ENCODE measurements at places on chromosomes 7 and 10.

- DNase-seq = no peak
Measured at GRCh38 chr10:29622382-29622922, 12.3 kb downstream of the SVIL start.

DNA sequence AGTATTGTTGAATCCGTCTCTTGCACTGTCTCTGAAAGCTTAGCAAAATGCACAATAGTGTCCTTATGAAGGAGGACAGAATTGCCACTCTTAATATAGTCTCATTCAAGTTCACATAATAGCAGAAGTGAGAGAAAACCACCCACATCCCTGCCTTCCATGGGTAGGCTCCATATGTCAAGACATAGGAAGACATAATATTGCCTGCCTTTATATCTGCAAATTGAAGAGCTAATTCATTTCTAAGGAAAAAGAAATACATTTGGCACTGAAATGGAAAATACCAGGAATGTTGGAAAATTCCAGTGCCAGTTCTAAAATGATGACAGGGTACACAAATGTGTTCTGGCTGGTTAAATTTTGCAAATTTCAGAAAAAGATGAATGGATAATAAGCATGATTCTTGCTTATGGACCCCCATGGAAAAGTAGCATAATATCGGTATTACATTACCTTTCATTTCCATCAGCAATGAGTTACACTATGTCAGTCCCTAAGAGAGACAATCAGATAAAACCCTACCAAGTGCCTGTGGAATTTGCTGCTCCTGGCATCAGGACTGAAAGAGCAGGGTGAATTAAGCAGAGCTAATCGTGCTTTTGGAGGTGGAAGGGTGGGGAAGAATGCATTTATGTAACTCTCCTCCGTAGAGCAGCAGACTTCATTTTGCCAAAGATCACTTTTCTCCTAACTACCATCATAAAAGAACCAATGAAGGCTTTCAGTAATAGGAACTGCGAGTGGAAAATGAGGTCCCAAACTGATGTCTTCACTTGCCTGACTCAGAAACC lies 312.6 kb downstream of the FGFR2 start:
- no peak for DNase-seq

DNA sequence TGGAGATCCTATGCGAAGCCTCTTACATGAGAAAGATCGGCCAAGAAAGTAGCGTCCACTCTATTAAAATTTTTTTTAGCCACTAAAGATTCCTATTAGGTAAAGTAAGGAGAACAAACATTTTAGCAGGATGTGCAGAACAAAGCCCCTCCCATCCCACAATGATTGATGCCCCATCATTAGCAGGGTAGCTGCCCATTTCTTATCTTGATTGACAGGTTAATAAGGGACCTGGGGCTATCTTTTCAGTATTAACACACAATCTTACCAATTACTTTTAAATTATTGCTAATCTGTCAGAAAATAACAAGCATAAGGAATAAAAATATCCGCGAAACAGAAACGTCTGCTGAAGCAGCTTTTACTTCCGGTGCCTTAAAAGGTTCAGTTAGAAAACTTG lies 5.1 kb downstream of the FZD8 start:
- DNase-seq = peak; percentile 30

DNA sequence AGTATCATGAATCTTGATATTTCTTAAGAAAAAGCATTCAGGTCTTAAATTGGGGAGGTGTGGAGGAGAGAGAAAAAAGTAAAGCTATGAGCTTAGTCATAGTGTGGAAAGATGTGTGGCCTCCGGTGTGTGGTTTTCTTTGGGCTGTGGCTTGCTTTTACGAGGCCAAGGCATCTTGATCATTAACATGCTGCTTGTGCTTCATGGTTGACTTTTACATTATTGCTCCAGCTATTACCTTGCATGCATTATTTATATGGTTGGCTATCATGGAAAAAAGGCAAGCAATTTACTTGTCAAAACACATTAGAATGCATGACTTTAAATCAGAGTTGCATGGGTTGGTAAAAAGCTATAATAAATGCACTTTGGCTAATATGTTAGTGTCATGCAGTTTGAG lies 300.7 kb upstream of the ADARB2 start:
- DNase-seq = no peak

DNA sequence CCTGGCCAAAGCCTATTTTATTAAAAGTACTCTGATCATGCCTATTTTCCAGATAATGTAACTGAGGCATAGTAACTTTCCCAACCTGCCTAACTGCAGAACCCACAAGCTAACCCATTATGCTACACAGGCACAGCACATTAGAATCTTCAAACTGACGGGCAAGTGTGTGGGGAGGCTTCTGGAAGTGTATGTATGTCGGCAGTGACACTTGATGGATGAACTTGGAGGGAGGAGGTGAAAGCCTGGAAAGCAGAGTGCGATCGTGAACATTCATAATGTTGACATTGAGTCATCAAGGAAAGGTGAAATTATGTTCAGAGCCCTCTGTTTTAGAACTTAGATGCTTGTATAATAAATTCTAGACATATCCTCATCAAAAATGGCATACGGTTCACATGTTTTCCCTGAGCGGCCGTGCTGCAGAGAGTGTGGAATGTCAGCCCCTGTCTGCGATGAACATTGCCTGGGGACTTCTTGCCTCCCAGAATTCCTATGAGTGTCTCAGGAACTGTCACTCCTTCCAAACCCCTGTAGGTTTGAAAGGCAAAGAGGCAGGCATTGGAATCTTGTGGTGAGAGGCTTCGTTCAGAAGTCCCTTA lies 102.4 kb downstream of the SLIT1 start:
- no peak for DNase-seq

- no peak for DNase-seq
Measured at GRCh38 chr7:150846291-150847115, 5.8 kb upstream of the AOC1 start.

DNA sequence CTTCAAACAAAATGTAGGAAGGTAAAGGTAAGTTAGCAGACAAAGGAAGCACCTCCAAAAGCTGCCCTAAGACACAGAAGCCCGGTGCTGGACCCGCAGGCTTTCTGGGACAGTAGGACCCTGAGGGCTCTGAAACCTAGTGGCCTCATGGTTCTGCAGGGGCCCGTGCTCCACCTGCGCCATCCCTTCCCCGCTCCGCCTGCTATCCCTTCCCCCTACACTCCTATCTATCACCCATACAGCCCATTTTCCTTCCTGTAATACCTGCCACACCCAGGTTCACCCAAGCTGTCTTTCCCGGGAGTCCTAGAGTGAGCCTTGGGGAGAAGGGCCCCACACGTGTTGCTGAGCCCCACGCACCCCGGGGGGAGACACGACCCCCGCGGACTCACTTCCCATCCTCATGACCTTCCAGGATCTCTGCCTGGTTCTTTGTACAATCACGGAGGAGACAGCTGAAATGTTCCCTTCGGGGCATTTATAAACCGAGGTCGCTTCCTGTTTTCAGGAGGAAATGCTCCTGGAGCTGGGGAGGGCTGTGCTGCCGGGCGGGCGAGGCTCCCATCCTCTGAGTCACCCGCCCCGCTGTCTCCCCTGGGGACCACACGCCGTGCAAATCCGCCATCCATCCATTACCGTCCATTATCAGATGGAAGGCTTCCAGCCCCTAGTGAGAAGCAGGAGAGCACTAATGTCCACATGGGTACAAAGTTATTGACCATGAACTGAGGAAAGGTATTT lies 251.7 kb upstream of the PITRM1 start:
- peak; percentile 96 for DNase-seq

DNA sequence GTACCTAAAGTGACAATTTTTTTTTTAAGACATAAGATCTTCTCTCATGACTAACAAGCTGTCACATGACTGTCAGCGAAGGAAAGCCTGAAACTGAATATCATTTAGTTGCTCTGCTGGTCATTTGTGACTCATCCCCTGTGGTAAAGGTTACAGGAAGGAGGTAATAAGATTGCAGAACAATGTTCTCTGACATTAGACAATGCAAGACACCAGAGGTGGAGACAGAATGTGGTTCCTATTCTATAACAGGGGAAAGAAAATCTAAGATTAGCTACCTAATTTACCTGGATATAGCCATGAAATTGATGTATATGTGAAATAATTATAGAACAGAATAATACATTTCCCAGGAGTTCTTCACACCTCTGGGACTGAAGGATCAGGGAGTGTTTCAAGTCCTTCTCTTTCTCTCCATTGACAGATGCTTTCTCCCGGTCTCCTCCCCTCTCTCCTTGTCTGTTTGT lies 47.7 kb downstream of the LRGUK start:
- peak; percentile 32 for DNase-seq

- DNase-seq = no peak
Measured at GRCh38 chr10:101436302-101436701, 82.3 kb downstream of the BTRC start.

- no peak for DNase-seq
Measured at GRCh38 chr10:122207596-122207995, 63.5 kb upstream of the BTBD16 start.

- DNase-seq = no peak
Measured at GRCh38 chr10:14253711-14254110, 77.0 kb downstream of the FRMD4A start.

DNA sequence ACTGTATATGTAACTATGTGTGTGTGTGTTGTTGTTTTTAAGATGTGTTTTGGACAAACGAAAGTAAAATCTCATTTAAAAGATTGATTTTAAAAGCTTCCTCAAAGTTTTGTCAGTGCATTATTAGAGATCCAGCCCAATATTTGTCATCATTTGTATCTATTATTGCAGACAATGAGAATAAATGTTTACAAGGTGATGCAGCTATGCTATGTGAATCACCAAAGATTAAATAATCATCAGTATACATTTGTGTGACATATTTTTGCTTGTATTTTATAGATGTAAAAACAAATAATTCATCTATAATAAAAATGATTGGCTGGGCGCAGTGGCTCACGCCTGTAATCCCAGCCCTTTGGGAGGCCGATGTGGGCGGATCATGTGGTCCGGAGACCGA lies 35.3 kb upstream of the RTKN2 start:
- DNase-seq = no peak

DNA sequence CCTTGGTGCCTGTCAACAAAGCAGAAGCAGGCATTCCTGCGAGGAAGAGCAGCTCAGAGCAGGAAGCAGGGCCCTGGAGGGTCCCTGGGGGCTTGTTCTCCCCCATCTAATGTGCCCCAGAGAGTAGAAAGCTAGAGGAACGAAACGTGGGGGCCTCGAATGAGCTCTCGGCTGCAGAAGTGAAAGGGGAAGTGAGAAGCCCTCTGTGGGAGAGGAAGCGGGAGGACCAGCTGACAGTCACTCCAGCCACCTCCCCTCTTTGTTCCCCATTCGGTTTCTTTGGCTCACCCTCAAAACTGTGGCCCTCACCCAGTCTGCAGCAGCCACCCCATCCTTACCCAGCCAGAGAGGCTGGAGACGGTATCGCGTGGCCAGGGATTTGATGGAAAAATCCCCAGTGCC lies 25.0 kb downstream of the C10orf105 start:
- no peak for DNase-seq

DNA sequence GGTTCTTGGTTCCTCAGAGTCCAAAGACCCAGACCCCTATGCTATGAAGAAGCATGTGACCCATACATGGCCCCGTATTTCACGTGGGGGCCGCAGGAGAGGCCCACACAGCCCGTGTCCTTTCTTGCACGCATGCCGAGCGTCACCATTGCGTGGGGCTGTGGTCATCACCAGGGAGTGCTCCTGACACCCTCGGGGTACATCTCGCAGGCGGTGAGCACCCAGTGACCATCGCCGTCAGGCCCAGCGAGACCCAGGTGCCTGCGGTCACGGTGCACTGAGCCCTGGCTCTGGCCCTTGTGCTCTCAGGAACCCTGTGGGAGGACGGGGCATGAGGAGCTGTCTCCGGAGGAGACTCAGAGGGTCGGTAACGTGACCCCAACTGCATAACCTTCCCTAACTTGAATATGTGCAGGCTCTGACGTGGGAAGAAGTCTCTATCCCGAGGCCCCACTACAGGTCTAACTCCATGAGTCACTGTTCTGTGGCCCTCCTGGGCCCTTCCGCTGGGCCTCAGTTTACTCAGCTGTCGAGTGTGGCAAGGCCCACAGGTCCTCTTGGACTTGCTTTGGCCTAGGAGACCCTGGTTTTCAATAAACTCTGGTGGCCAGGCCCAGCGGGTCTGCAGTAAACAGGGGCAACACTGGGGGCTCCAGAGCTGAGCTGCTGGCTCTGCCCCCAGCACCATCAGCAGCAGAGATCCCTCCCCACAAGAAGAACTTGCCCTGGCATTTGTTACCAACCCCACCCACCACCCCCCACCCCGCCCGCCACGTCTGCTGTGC lies 503.9 kb downstream of the PTPRN2 start:
- no peak for DNase-seq

DNA sequence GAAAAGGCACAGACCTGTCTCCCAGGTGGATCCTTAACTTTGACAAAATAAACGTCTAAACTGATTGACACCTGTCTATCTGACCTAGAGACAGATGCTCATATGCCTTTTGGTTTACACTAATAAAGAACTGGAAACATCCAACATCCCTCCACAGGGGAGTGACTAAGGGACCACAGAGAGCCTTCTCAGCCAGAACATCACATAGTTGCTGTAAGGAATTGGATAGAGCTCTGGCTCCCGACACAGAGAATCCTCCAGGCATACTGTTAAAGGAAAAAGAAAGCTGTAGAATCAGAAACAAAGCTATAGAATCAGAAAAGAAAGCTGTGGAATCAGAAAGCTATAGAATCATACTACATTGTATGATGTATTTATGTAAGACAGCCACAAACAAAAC lies 258.8 kb downstream of the STK31 start:
- DNase-seq = no peak

DNA sequence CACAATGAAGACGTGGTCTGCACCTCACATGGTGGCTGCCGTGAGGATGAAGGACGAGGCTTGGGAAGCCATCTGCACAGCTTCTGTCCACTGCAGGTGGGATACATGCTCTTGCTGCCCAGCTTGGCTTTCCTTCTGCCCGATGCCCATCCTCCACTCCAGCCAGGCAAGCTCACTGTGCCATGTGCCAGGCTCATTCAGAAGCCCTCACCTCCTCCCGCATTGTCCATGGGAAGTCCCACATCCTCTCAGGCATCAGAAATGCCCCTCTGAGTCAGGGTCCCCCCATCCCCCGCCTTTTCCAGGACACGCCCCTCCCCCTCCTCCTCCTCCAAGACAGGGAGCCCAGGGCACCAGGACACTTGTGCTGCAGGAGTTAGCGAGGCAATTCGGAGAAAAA lies 4.6 kb upstream of the NOM1 start:
- DNase-seq = no peak

DNA sequence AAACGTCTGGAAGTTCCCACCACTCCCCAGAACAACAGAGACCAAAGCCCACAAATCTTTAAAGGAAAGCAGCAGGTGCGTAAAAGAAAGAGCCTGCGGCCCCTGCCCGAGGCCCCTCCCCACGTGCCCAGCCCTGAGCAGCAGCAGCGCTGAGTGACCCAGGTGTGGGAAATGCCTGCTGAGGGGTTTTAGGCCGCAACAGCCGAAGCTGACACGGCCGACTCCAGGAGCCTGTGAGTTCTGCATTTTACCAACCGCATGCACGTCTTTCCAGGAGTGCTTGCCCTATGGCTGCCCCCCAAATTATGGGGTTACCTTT lies 1.6 kb upstream of the KNDC1 start:
- DNase-seq = no peak
